HTR-8/SVneo (cell line): ENCODE measurements at places on chromosomes 3 and 15.

DNA sequence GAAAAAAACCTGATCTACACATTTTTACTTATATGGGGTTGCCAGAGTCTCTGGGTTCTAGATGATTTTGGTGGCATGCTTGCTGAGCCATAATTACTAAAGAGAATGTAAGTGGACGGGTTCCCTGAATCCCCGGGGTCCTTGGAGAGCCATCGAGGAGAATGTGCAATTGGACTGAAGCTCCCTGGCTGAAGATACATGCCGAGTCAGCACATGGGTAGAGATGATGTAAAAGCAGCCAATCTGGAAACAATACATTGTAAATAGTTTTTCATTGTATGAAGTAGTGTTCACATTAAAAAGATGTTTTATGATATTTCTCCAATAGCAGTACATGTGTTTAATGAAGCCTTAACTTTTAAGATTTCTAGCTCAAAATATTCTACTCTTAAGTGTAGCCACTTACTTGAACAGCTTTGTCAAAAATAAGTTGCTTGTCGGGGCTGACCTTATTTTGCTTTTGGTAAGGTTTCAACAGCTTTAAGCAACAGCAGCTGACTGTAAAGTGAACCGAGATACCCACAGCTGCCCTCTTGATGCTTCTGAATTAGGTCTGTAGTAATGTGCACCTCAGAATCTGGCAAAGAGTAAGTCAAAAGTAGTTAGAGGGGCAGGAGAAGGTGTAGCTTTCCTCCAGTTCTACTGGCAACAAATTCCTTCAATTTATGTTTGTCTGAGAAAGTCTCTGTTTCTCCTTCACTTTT, 205.7 kb downstream of the PLCL2 start:
- DNase-seq, result no peak

- DNase-seq, result no peak
Observed at GRCh38 chr3:160451602-160452001, 2.0 kb upstream of the TRIM59 start.

DNA sequence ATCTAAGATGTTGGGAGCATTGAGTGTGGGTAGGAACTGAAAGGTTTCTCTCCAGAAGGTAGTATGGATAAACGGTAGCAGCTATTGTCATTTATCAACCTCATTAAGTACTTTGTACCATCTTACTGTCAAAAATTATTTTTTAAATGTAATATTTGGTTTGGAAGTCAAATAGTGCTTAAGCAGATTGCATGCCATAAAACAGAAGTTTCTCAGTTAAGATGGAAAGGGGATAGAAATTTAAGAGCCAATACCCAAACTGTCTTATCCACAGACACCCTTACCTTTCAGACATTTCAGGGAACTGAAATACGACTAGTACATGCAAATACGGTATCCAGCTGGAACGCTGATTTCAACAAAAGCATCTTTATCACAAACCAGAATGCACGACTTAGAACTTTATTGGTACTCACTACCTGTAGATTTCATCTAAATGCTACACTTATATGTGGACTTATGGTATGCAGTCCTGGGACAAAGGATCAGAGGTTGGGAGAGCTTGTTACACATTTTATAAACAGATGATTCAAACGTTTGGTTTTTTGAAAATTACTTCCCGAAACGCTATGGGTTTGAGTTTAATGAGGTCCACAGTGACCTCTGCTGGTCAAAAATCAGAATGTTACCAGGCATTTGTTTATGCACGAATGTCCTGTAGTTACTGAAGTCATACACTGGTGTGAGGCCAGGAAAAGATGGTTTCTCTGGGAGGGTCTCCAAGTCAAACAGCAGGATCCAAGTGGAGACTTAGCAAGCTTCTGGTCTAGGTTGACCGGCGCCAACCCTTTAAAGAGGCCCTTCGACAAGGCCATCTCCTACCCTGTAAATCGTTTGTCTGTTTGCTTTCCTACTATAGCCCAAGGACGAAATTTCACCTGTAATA, 45.7 kb upstream of the DUT start:
- peak; percentile 56 for DNase-seq

DNA sequence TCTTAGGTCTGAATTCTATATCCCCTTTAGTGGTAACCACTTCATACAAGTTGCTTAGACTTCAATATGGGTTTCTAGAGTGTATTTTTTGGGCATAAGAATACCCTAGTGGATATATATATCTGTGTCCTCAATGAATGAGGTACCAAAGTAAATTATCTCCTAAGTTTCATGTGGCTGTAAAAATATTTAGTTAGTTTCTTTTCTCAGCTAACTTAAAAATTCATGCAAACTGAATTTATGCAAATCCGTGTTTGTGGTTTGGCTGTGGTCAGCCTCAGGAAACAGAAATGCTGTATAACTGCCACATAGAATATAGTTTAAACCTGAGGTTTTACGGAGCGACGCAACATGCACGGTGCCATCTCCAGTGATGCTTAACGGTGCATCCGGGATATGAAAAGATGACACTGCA, 80.3 kb downstream of the PEX5L start:
- no peak for DNase-seq

DNA sequence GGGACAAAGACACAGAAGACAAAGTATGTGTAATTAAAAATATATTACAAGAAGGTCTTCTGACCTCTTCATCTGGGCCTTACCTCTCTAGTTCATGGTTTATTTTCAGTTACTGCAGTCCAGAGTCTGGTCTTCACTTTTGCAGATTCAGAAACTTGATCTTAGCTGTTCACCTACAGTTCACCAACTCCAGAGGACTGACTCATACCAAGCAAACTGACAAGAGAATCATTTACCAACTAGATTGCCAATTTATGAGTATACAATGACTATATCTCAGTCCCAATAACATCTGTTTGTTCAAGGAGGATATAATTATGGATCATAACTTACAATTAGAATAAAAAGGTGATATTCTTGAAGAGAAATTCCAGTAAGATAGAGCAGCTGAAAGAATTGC, 9.0 kb downstream of the P2RY1 start:
- no peak for DNase-seq

DNA sequence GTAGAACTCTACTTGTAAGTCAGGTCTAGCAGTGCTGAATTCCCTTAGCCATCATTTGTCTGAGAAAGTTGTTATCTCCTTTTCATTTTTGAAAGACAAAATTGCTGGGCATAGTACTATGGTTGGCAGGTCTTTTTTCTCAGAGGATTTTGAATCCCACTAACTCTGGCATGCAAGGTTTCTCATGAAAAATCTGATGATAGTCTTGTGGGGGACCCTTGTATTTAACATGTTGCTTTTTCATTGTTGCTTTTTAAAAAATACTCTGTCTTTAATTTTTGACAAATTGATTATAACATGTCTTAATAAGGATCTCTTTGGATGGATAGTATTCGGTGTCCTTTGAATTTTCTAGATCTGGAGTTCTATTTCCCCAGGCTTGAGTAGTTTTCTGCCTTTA, 120.9 kb downstream of the NR2E3 start:
- DNase-seq, result no peak

DNA sequence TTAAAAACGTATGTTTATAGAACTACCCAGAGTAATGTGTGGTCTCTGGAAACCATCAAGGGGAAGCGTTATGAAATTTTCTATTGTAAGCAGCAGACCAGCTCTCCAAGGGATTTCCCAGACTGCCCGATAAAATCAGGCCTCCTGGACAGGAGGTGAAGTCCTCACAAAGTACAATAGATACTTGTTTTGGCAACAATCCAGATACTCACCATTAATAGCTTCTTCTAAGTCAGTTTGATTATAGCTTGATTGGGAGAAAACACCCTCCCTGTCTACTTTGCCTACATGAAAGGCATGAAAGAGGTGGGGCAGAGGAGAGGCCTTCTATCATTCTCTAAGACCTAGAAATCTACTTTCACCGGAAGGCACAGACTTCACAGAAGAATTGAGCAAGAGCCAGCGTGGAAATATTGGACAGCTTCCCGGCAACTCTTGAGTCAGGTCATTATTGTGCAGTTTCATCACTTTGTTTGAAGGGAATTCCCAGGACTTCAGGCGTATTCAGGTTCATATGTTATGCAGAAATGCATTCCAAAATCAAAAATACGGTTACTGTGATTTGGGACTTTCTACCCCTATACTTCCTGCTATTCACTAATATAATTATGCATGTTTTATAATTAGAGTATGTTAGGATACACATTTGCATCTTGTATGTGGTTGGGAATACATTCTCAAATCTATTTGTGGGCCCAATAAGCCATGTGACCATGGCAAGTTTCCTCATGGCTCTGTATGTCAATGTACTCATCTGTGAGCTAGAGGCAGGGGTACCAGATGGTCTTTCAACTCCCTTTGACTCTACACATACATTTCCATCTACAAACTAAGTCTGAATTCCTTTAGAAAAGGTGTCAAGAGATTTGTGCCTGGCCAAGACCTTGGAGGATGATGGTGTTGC, 103.5 kb downstream of the CD47 start:
- peak; percentile 66 for DNase-seq
